ENCODE measurements at places on chromosomes 5 and 9.

GRCh38 chr5:107496466-107496865, 174.3 kb downstream of the EFNA5 start:
- DNase-seq = no peak

- no peak for DNase-seq
Observed at GRCh38 chr5:77937015-77937908, 161.1 kb upstream of the TBCA start.

DNA sequence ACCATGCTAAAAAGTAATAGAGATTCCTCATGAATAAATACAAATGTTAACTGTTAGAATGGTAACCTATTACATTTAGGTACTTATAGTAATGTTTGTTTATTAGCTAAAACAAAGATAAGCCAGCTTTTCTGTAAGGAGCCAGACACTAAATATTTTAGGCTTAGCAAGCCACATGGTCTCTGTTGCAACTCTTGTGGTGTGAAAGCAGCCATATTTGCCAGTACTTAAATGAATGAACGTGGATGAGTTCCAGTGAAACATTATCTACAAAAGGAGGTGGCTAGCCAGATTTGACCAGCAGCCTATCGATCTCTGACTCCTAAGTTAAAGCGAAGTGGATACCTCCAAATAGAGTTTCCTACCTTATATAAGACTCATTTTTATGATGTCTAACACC, 331.6 kb downstream of the CDH12 start:
- DNase-seq = no peak

DNA sequence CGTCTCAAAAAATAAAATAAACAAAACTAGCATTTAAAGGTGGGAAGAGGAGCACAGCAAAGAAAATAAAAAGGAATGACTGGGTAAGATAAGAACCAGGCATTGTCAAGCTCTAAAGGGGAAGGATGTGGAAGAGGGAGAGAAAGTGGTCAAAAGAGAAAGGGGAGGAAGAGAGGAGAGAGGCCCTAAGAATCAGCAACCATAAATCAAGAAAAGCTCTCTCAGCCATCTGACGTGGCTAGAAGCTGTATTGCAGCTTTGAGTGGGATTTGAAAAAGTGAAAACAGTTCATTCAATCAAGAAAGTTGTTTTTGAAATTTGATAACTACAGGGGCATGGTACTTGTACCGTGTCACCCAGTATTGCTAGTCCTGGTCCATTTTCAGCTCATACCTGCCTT, 45.4 kb upstream of the F2R start:
- DNase-seq = no peak

GRCh38 chr9:35731415-35732184, 395 bp downstream of the TLN1 start:
- no peak for DNase-seq

DNA sequence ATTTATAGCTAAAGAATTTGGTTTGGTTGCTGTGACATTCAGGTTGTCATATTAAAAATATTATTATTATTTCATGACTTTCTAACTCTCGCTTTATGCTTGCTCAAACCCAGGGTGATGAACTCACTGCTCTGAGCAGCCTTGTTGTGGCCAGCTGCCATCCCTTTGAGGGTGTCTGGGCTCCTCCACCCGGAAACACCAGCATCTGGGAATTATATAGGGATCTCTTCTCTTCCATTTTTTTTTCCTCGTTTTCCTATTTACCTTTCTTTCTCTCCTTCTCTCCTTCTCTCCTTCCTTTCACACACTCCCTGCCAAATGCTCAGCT, 355.8 kb upstream of the SMARCA2 start:
- no peak for DNase-seq

DNA sequence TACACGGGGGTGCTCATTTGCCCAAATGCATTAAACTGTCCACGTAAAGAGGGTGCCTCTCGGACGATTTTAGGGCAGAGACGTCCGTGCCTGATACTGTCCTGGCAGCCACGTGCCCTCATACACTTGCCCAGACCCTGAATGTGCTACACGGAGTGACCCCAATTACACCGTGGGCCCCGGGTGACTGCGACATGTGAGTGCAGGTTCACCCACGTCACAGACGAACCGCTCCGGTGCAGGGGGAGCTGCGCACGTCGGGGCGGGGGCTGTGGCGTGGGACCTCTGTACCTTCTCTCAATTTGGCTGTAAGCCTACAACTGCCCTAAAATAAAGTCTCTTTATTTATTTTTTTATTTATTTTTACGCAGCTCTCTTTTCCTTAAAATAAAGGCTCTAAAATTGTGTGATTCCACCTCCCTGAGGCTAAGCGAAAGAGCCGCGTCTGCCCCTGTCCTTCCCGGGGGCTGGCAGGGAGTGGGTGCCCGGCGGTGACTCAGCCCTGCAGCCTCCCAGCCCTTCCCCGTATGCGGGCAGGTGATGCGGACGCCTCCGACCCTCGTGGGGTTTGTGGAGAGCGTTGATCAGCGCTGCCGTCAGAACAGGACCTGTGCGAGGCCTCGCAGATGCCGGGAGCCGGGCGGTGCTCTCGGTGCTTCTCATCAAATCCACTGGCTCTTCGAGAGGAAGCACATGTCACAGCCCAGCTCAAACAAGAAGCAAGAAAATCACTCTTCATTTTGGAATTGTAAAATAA, 9.2 kb upstream of the EGFL7 start:
- DNase-seq = no peak

DNA sequence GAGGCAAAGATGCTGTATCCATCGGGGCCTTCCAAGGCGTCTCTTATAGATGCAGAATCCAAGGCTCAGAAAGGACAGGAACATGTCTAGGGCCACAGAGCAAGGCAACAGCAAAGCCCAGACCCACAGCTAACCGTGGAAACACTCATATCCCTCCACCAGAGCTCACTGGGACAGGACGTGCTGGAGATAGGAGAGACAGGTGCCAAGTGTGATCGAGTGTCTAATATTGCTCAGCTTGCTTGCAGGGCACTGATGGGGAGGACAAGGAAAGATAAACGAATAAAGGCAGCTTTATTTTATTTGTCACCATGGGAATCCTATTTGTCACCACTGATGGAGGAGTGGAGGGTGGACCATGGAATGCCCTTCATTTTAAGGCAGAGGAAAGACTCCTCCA, 44.0 kb upstream of the AKNA start:
- no peak for DNase-seq

DNA sequence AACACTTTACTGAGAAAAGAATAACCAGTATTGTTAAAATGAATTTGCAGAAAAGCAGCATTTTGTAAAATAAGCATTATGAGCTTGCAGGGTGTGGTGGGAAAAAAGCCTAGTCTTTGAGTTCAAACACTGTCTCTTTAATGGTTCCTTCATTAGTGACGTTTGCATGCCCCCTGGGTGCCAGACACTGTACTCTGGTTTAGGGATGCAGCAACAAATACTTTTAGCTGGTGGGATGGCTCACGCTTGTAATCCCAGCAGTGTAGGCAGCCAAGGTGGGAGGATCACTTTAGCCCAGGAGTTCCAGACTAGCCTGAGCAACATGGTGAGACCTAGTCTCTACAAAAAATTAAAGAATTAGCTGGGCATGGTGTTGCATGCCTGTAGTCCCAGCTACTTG, 62.3 kb downstream of the MAST4 start:
- no peak for DNase-seq

- DNase-seq = no peak
Observed at GRCh38 chr5:118257066-118257465, 731.3 kb downstream of the DTWD2 start.

DNA sequence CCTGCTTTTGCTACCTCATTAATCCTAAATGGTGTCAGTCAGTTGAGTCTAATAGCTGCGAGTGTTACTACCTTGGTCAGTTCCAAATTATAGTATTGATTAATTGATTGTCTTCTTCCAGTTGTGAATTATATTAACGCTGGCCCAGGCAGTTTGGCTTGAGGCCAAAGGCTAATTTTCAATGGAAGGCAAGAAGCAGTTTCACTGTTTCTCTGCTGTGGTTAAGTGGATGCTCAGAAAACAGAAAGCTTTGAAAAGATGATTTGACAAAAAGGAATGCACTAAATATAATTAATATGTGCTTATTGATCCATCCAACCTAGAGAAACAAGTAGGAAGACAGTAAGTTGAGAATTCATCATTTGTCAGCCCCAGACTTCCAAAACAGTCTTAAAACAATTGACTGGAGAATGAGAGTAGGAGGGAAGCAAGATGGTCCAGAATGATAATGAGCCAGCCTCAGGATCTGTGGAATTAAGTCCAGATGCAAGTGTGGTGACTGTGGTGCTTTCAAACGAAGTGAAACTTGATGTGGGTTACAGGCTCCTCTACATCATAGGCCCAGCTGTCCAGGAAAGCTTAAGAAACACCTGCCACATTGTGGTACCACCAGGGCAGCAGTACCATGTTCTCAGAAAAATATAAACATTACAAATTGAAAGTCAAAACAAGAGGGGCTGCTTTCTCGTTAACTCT, 1371.0 kb upstream of the DMAC1 start:
- no peak for DNase-seq

DNA sequence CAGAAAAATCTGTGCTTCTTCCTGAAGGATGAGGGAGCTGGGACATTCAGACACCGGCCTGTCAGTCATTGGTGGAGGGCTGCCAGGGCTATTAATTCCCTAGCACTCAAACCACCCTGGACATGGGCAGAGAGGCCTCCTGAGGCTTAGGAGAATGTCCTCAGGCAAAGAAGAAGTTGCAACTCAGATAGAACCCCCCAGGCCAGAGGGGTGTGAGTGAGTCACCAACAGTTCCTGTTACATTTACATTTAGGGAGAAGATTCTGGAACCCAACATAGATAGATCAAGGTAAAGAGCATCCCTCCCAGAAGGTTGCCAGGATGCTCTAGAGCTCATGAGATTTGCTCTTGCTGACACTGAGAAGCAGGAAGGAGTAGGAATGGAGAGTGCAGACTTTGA, 29.2 kb upstream of the SYK start:
- no peak for DNase-seq

GRCh38 chr5:174680901-174681565, 43.3 kb upstream of the MSX2 start:
- no peak for DNase-seq

DNA sequence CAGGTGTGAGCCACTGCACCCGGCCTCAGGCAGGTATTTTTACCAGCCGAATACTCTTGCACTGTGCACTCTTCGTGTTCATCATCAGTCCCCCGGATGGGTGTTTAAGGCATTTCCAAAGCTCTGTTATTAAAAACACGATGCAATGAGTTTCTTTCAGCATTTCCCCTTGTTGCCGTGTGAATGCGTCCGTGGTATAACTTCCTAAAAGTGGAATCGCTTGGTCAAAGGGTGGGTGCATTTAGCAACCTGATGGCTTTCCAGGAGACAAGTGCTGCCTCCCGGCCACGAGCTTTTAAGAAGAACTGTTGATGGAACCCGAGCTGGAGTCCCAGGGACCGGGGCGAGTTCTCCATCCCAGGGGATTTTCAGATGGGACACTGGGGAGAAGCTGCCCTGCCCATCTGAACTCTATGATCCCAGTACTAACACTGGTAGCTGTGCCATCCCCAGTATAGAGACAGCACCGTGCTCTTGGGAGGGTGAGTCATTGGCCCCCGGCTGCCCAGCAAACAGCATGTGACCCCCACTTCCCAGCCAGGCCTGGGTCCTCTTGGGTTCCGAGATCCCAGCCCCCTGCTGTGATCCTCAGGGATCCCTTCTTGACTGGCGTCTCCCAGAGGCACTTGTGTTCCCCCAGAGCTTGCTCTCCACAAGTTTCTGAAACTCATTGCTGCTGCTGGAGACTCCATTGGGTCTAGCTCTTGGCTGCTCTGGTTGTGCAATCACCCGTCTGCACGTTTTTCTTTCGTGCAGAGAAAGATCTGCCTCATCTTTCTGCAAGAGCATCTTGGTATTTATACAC, 169.5 kb upstream of the IER5L start:
- DNase-seq = no peak
